GM20000 (cell line): ENCODE measurements at places on chromosomes 2 and 18.

GRCh38 chr2:239619369-239619768, 218.5 kb upstream of the HDAC4 start:
- no peak for DNase-seq

DNA sequence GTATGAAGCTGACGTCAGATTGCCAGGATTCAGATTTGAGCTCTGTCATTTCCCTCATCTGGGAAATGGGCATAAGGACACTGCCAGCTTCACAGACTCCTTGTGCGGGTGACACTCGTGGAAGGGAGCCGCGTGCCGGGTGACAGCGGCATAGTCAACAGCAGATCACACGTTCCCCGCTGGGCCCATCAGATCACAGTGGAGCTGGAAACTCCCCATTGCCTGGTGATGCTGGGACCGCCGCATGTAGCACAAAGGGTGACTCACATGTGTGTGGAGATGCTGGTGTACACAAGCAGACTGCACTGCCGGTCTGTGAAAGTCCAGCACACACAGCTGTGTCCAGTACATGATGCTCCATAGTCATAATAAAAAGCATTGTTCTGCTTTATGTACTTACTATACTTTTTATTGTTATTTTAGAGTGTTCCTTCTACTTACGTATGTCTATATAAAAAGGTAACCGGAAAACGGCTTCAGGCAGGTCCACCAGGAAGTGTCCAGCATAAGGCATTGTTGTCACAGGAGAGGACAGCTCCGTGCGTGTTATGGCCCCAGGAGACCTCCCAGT, 31.8 kb downstream of the SALL3 start:
- DNase-seq, result no peak

- no peak for DNase-seq
These were observed 655.2 kb downstream of the RNF144A start for GRCh38 chr2:7572450-7572849.

- DNase-seq, result no peak
These were observed at the start of gene EFEMP1 for GRCh38 chr2:55923091-55923981. EFEMP1 (minus strand) TSS chr2:55923782; CDS start chr2:55922440, 1,342 bp downstream.

DNA sequence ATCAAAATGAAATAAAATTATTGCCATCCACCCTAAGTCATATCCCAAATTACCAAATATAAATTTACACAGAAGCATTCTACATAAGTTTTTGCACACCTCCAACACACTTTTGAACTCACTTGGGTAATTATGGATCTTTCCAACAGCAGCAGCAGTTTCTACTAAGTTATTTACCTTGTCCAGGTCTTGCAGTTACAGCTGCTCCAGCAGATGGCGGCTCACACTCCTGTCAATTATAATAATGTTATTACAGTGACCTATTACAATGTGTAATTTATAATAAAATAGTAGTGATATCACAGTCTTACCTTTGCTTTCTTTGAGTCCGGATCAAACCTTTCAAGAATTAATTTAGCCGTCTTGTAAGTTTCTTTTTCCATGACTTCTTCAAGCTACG, 37.9 kb downstream of the LNPK start:
- no peak for DNase-seq

DNA sequence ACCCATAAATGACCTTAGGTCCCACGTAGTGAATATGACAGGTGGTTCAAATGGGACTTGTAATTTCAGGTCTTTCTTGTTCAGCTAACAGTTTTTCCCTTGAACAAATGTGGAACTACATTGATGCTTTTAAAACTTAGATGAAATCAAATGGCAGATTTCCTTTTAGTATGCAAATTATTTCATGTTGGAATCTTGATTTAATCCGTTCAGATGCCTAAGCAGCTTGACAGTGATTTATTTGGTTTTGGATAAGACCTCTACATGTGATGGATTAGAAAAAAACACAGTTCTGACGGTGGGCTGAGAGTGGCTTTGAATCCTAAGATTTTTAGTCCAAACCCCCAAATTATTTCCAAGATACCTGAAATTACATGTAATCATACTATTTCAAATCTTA, 16.9 kb downstream of the SCYGR4 start:
- DNase-seq, result no peak

- no peak for DNase-seq
These were observed 17.6 kb downstream of the NEB start for GRCh38 chr2:151716721-151717120.

DNA sequence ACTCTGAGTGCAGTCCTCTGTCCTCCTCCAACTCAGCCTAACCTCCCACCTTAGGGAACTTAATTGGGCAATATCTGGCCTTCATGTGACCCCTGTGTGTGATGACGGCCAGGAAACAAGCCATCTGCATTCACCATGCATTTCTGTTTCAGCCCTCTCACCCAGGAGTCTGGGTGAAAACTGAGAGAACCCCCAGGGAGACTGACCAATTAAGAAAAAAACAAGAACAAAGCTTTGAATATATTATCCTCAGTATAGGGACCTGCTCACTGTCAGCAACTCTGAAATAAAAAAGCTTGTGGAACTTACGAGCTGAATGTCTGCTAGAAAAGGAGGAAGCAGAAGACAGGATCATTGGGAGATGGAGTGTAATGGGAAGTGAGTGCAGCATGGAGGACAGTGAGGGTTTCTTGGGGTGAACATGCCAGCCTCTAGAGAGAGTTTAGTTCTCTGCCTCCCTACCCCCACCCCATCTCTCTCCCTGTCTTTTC, 9.5 kb downstream of the MAPRE2 start:
- DNase-seq, result no peak

DNA sequence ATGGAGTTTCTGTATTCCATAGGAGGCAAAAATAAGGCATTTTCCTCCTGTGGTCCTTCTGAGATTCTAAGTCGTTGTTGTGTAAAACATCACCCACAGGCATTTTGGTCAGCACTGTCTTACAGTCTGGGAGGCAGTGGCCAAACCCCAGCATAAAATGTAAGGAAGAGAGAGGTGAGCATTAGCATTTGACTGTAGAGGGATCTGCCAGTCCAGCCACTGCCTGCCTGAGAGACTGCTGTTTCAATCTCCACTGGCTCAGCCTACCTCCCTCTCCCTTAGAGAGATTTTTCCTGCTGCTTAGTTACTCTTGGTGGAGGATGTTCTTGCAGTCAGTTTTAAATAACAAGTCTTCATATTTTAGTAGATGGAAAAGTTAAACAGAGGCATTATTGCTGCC, 77.0 kb downstream of the ARHGEF33 start:
- no peak for DNase-seq

GRCh38 chr2:4190548-4190947, 487.2 kb downstream of the DCDC2C start:
- no peak for DNase-seq

- DNase-seq, result no peak
These were observed 186.2 kb downstream of the SNTG2 start for GRCh38 chr2:1136846-1137245.

- DNase-seq, result no peak
These were observed 8.1 kb downstream of the PFN4 start for GRCh38 chr2:24115057-24115456.

GRCh38 chr2:38141501-38141900, 65.5 kb upstream of the CYP1B1 start:
- DNase-seq, result no peak

DNA sequence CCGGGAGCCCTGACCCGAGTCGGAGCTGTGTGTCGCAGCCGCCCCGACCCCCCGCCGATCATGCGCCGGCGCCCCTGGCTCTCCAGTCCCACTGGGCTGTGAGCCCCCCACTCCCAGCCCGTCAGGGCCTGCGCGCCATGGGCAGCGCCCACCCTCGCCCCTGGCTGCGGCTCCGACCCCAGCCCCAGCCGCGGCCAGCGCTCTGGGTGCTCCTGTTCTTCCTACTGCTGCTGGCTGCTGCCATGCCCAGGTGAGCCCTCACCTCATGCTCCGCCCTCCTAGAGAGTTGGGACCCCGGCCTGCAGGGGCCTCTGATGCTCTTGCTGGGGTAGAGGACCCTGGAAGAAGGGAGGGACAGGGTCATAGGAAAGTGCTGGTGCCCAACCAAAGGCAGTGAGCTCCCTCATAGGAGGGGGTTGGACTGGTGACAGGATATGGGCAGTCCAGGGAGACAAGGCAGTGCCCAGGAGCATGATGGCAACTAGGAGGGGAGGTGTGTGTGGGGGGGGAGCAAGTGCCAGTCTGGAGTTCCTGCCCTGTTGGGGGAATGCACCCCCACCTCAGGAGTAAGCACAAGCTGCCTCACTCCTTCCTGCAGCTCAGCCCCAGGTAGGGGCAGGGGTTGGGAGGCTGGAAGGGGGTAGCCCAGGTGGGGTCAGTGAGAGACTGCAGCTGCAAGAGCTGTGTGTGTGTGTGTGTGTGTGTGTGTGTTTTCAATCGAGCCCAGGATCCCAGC, 375 bp downstream of the WNT10A start:
- DNase-seq, result no peak

DNA sequence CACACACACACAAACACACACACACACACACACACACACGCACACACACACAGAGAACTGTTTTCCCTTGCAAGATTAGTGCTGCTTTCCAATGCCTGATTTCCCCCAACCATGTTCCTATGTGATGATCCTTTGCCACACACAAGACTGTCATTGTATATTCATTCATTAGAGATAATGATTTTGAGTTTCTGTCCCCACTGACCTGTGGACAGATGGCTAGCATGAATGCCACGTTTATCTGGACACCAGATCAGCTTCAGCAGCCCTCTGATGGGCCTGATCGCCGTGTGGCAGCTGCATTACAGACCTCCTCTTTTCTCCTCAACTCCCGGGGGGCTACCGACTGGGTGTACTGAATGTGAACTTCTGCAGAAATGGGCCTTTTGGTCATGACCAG, 353.0 kb downstream of the MYCN start:
- no peak for DNase-seq

- DNase-seq, result no peak
These were observed 260.6 kb downstream of the PAX3 start for GRCh38 chr2:222038067-222038802.

DNA sequence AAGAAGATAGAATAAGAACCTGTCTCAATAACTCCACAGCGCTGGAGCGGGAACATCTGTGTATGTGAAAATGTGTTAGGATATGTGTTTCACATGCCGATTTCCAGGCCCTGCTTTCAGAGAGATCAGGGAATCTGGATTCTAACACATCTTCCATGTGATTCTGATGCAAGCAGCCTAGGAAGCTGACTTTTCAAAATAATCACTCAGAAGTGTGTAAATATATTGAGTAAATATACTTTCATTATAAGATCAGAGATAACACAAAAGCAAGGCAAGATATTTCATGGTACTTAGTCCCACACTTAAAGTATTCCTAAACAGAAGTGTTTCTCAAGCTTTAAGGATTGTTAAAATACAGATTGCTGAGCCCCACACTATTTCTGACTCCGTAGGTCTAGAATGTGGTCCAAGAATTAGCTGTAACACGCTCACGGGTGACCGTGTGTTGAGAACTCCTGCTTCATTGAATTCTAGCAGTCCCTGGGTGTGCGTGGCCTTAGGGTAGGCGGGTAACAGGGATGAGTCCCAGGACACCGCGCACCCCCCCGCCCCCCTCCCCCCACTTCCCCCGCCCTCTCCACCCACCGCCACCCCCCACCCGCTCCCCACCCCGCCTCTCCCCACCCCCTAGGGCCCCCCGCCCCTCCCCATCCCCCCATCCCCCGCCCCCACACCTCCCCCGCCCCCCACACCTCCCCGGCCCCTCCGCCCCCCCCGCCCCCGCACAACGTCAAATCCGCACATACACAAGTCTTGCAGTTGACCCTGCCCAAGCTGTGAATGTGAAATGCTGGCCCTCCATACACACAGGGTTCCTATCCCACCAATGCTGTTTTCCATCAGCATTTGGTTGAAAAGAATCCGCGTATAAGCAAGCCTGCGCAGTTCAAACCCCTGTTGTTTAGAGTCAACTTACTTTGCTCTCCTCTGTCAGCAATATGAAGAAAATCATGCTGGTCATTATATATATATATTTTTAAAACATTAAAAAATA, 94.2 kb upstream of the SLC39A10 start:
- no peak for DNase-seq

DNA sequence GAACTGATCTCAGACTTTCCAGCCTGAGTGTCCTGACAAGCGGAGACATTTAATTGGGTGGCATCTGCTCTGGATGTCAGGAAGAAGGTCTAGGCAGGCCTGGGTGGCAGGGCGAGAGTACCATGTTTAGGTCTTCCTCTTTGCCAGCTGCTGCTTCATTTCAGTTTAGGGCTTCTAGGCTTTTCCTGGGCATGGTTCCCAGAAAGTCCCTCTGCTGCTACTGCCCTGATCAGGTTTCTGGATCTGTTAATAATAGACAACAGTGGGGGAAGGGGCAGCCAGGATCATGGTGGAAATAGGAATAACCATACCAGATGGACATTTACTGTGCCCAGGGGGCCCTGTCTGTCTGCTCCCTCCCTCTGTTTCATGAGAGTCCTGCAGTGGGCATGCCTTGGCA, 2.3 kb upstream of the PLCD4 start:
- no peak for DNase-seq

GRCh38 chr2:26520148-26520449, 42.2 kb upstream of the OTOF start:
- DNase-seq, result no peak

DNA sequence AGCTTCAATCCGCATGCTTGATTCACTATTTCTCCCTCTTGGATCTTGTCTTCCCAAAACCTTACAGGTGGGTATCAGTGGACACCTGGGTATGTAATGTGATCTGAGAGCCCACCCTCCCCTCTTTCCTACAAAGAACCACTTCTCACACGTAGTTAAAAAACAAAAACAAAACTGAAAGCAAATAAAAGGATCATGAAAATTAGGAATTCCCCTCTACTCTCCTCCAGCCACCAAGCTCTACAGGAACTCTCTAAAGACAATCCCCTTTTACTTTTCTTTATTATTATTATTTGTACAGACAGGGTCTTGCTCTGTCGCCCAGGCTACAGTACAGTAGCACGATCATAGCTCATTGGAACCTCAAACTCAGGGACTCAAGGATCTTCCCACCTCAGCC, 40.8 kb upstream of the MYO1B start:
- DNase-seq, result peak; percentile 29

GRCh38 chr18:10320791-10321190, 133.6 kb upstream of the APCDD1 start:
- no peak for DNase-seq

DNA sequence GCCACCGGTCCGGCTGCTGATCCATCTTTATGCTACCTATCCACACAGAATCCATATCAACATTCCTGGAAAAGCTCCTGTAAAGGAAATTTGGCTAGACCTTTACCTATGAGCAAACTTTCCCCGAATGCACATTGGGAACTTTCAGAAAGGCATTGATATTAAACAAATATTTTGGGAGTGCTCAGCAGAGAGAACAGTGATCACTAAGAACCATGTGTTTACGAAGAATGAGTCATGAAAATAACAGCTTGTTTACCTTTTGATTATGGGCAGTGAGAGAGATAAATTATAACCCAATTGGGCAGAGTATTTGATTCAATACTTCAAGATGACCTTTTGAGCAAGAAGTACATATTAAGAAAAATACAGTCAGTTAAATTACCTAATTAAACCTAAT, 189.7 kb upstream of the CDH2 start:
- no peak for DNase-seq

- no peak for DNase-seq
These were observed 9.9 kb downstream of the OR6B3 start for GRCh38 chr2:240043279-240043989.

DNA sequence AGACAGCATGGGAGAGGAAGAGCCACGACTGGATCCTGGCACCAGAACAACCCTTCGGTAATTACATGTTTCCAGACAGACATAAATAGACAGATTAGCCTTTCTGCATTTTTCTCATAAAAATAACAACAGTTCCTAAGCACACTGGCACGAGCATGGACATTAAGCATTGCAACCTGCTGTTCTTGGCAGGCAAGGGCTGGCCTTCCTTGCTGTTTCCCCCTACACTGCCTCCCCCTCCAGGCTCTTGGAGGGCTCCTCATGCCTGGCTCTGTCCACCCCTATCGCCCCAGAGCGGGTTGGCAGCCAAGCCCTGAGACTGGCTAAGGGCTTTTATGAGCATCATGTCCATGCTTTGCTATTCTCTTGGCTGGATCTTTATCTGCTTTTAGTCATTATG, 89.6 kb downstream of the TTC32 start:
- no peak for DNase-seq
